Stomach (tissue), 19 donors: ENCODE measurements at places on chromosomes 1 and 21. TPM values are rescaled to one million over a fixed set of nuclear protein-coding genes. Genes with fewer than 3 reads are reported as not detected.

DNA sequence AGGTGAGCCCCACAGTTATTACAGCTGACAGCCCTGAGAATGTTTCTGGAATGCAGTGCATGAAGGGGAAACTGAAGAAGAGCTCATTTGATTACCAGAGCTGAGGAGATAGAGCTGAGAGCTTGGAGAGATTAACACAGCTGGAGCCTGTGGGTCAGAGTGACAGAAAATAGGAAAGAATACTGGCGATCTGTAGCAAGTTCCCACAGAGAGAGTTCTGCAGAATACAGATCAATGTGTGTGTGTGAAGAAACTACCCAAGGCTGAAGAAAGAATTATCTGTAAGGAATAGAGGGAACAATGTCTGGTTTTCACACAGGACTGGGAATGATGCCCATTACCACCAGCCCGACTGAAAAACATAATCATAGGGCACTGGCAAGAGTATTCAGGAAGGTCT lies 103.6 kb upstream of the SNX7 start:
- no peak overlapping the region for H3K4me3 ChIP-seq
- H3K27ac ChIP-seq = no peak overlapping the region
- H3K27me3 ChIP-seq = no peaks in the 10 kb centered on the region

The PRAMEF13 gene
- total RNA-seq = not detected

- H3K27me3 ChIP-seq = no peaks in the 10 kb centered on the region
- no peaks in the 10 kb centered on the region for H3K36me3 ChIP-seq
- H3K27ac ChIP-seq = no peak overlapping the region
- H3K4me1 ChIP-seq = no peaks in the 10 kb centered on the region
- H3K4me3 ChIP-seq = no peak overlapping the region
These were observed 510.2 kb downstream of the KCNT2 start for GRCh38 chr1:196098000-196098399.

The FBLIM1 gene
- total RNA-seq = 81.3 TPM

- H3K27ac ChIP-seq = peak overlapping the region; percentile 42
- no peaks in the 10 kb centered on the region for H3K36me3 ChIP-seq
- no peak overlapping the region for H3K4me3 ChIP-seq
- no peak for DNase-seq
- no peaks in the 10 kb centered on the region for H3K27me3 ChIP-seq
- peaks cover 18% of the 10 kb centered on the region for H3K4me1 ChIP-seq
These were observed 22.7 kb downstream of the NAV1 start for GRCh38 chr1:201561601-201562000.

DNA sequence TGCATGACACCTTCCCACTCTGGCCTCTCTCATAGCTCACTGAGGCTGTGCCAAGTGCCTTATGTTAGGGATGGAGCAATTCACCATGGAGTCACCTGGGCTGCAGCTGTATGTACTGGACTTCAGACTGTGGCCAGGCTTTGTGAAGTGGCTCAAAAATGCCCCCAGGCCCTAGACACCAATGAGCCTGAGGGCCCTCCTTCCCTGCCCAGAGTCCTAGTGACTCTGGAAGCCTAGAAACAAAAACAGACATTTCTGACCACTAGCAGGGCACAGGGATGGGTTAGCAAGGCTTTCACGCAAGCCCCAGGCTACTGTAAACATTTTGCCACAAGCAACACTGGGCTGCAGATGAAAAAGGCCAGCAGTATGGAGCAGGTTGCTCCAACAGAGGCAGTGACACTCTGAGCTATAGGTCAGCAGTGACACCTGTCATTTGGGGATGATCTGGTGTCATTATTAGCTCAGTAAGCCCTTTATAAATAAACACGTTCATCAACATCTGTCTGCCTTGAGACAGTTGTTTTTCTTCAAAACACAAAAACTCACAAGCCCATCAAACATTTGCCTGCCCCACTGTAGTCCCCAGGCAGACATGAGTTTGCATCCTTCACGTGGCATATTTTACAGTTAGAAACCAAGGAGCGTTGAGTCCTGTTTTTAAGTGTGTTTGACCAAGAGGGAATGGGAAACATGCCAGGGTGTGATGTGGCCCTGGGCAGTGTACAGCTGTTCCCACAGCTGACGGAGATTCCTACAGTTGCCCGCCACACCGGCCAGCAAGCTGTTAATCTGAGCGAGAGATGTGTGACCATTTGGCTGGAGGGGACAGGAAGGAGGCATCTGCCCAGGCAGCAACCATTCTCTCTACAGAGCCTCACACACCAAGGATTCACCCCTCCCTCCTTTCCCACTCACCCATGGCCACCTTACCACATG lies 66.8 kb downstream of the KCNN3 start:
- H3K27me3 ChIP-seq = no peaks in the 10 kb centered on the region
- H3K36me3 ChIP-seq = no peaks in the 10 kb centered on the region
- peaks cover 2% of the 10 kb centered on the region for H3K4me1 ChIP-seq
- no peak overlapping the region for H3K4me3 ChIP-seq
- no peak overlapping the region for H3K27ac ChIP-seq
- DNase-seq = no peak

The CTTNBP2NL gene
- 14.0 TPM for total RNA-seq

DNA sequence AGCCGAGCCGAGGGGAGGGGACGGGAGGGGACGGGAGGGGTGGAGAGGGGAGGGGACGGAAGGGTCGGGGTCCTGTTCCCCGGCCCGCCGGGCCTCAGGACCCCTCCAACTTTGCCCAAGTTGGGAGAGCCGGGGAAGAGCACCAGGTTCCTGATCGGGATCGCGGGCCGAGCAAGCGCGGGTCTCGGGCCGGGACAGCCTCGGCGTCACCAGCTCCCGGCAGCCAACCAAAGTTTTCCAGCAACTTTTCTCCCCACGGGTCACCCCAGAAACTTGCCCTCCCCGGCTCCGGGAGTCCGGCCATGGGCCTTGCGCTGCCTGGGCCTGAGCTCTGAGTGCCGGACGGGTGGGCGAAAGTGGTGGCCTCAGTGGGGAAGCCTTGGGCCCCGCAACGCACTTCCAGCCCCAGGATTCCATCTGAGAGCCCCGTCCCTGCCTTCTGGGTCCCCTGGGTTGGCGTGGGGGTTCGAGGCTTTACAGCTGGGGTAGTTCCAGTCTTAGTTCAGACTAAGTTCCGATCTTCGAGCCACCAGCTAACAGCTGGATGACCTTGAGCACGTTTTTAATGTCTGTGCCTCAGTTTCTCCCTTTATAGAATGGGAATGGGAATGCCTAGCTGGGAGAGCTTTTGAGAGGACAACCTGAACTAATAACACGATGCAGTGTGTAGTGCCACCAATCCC lies 458 bp downstream of the ZC3H12A start:
- H3K27ac ChIP-seq = peak overlapping the region; percentile 93
- peak; percentile 68 for DNase-seq
- peaks cover 85% of the 10 kb centered on the region for H3K4me1 ChIP-seq
- no peaks in the 10 kb centered on the region for H3K27me3 ChIP-seq
- peak overlapping the region; percentile 89 for H3K4me3 ChIP-seq

DNA sequence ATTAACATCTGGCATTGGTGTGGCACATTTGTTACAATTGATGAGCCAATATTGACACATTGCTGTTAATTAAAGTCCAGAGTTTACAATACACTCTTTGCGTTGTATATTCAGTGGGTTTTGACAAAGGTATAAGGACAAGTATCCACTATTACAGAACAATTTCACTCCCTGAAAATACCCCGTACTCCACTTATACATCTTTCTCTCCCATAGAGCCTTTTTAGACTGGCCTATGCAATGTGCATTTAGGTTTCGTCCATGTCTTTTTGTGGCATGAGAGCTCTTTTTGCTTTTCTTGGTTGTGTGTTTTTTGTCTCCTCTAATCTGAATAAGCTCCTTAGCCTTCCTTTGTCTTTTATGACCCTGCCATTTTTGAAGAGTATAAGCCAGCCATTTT lies 40.6 kb upstream of the TSNAX start:
- H3K4me3 ChIP-seq = no peak overlapping the region
- no peak overlapping the region for H3K27ac ChIP-seq
- H3K36me3 ChIP-seq = no peaks in the 10 kb centered on the region
- H3K4me1 ChIP-seq = no peaks in the 10 kb centered on the region

GRCh38 chr1:214570442-214570841 lies 19.0 kb upstream of the PTPN14 start:
- H3K4me1 ChIP-seq = peaks cover 4% of the 10 kb centered on the region
- H3K4me3 ChIP-seq = no peak overlapping the region
- no peak overlapping the region for H3K27ac ChIP-seq

The OTUD7B gene
- total RNA-seq = 9.0 TPM

The ZNF593OS gene
- total RNA-seq = not detected

The AKR7A3 gene
- total RNA-seq = 82.8 TPM

The PAQR7 gene
- 9.9 TPM for total RNA-seq

DNA sequence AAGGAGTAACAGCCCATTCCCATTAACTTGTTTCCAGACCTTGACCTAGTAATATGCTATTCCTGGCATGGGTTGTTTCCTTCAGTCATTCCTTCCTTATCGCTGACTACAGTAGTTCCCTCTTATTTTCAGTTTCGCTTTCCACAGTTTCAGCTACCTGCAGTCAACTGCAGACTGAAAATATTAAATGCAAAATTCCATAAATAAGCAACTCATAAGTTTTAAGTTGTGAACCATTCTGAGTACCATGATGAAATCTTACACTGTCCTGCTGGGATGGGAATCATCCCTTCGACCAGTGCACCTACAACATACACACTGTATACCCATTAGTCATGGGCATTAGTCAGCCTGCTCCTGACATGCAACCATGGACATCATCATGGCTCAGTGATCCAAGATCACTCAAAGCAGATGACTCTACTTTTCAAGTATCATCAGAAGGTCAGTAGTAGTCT lies 66.7 kb downstream of the CCDC30 start:
- DNase-seq = peak; percentile 37
- no peaks in the 10 kb centered on the region for H3K27me3 ChIP-seq
- no peaks in the 10 kb centered on the region for H3K4me1 ChIP-seq
- no peaks in the 10 kb centered on the region for H3K36me3 ChIP-seq
- no peak overlapping the region for H3K27ac ChIP-seq
- no peak overlapping the region for H3K4me3 ChIP-seq

- no peak overlapping the region for H3K4me3 ChIP-seq
- no peaks in the 10 kb centered on the region for H3K36me3 ChIP-seq
- H3K27ac ChIP-seq = peak overlapping the region; percentile 6
- H3K4me1 ChIP-seq = peaks cover 22% of the 10 kb centered on the region
- peak; percentile 32 for DNase-seq
- H3K27me3 ChIP-seq = no peaks in the 10 kb centered on the region
These were observed 159.2 kb downstream of the TRABD2B start for GRCh38 chr1:47837866-47838561.

The RASSF5 gene
- 5.8 TPM for total RNA-seq

The S100A3 gene
- not detected for total RNA-seq

- no peaks in the 10 kb centered on the region for H3K27me3 ChIP-seq
- peak overlapping the region; percentile 79 for H3K4me3 ChIP-seq
- no peak overlapping the region for H3K27ac ChIP-seq
- no peak for DNase-seq
- H3K4me1 ChIP-seq = peaks cover 36% of the 10 kb centered on the region
- H3K36me3 ChIP-seq = peaks cover 16% of the 10 kb centered on the region
These were observed 475 bp upstream of the RPL5 start for GRCh38 chr1:92831368-92831761.

The CASQ2 gene
- 29.9 TPM for total RNA-seq

The KIF2C gene
- total RNA-seq = 5.5 TPM

GRCh38 chr1:91764471-91765115 lies 121.4 kb downstream of the TGFBR3 start:
- H3K27me3 ChIP-seq = no peaks in the 10 kb centered on the region
- no peak for DNase-seq
- no peak overlapping the region for H3K27ac ChIP-seq

GRCh38 chr21:14957836-14958235 lies 107.0 kb downstream of the NRIP1 start:
- no peaks in the 10 kb centered on the region for H3K27me3 ChIP-seq
- DNase-seq = no peak
- no peaks in the 10 kb centered on the region for H3K36me3 ChIP-seq
- H3K4me1 ChIP-seq = no peaks in the 10 kb centered on the region
- no peak overlapping the region for H3K27ac ChIP-seq

- H3K27me3 ChIP-seq = no peaks in the 10 kb centered on the region
- H3K36me3 ChIP-seq = no peaks in the 10 kb centered on the region
- no peak overlapping the region for H3K27ac ChIP-seq
- H3K4me3 ChIP-seq = no peak overlapping the region
- no peak for DNase-seq
These were observed 25.1 kb downstream of the RUNX1 start for GRCh38 chr21:35024071-35024420.

The LSS gene
- 60.6 TPM for total RNA-seq

The TMEM269 gene
- not detected for total RNA-seq

- no peak overlapping the region for H3K27ac ChIP-seq
- DNase-seq = peak; percentile 52
- H3K4me1 ChIP-seq = peaks cover 47% of the 10 kb centered on the region
- H3K36me3 ChIP-seq = no peaks in the 10 kb centered on the region
- H3K27me3 ChIP-seq = no peaks in the 10 kb centered on the region
These were observed 120.9 kb upstream of the IPO9 start for GRCh38 chr1:201708085-201708512.

- no peaks in the 10 kb centered on the region for H3K27me3 ChIP-seq
- no peak overlapping the region for H3K4me3 ChIP-seq
- DNase-seq = no peak
- H3K27ac ChIP-seq = peak overlapping the region; percentile 84
- H3K4me1 ChIP-seq = peaks cover 50% of the 10 kb centered on the region
- peaks cover 19% of the 10 kb centered on the region for H3K36me3 ChIP-seq
These were observed 66.8 kb downstream of the CAPZB start for GRCh38 chr1:19418503-19418971.

The BPNT1 gene
- total RNA-seq = 7.0 TPM

DNA sequence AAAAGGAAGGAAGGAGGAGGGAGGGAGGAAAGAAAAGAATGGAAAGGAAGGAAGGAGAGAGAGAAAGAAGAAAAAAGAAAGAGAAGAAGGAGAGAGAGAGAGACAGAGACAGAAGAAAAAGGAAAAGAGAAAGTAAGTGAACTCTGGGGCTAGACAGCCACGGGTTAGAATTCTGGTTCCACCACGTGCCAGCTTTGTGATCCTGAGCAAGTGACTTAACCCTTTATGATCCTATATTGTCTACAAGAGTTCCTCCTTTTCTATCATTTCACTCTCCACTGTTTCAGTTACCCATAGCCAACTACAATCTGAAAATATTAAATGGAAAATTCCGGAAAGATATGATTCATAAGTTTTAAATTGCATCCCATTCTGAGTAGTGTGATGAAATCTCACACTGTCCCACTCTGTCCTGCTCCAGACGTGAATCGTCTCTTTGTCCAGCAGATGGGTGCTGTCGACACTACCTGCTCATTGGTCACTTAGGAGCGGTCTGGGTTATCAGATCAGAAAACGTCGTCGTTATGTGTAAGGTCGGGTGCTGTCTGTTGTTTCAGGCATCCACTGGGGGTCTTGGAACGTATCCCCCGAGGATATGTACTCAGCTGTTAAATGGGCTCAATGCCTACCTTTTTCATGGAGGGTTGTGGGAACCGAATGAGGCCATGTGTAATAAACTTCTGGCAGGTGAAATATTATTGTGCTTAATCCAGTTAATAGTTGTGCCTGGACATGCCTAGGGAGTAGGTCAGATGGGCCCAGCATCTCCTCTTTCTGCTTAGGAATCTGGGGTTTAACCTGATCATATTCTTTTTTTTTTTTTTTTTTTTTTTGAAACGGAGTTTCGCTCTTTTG lies 19.1 kb downstream of the TMEM51 start:
- H3K4me1 ChIP-seq = peaks cover 63% of the 10 kb centered on the region
- H3K27ac ChIP-seq = peak overlapping the region; percentile 62
- H3K27me3 ChIP-seq = no peaks in the 10 kb centered on the region
- no peaks in the 10 kb centered on the region for H3K36me3 ChIP-seq
- DNase-seq = no peak
